ENCODE measurements at places on chromosomes 7 and 10.

DNA sequence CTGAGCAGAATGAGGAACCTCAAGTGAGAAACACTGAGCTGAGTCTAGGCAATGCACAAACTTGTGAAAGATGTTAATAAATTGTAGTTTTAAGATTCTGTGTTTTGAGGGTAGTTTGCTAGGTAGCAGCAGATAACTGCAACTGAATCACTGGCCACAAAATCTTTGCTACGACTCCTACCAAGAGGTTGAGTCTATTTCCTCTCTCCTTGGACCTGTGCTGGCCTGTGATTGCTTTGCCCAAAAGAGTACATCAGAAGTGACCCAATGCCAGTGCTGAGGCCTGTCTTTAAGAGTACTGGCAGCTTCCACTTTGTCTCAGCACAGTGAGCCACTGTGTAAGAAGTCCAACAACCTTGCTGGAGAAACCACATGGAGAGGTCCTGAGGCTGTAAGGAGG lies 11.9 kb upstream of the TSPAN13 start:
- no peak for DNase-seq

GRCh38 chr10:109887243-109887642 lies 36.1 kb downstream of the XPNPEP1 start:
- no peak for DNase-seq

DNA sequence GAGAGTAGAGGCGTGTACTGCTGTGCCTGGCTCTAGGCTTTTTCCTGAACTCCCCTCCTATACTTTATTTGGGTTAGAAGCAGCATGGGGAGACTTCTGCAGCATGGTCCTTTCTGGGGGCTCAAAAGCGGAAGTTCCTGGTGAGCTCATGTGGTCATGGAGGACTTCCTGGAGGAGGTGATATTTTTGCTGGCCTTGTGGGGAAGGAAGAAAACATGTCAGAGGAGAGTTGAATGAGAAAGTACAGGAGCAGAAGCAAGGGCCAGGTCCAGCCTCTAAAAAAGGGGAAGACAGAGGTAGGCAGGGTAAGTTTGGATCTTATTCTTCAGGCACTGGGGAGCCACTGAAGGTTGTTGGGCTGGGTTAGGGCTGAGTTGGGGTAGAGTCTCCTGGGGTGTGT lies 45.5 kb downstream of the CASTOR2 start:
- DNase-seq: no peak

DNA sequence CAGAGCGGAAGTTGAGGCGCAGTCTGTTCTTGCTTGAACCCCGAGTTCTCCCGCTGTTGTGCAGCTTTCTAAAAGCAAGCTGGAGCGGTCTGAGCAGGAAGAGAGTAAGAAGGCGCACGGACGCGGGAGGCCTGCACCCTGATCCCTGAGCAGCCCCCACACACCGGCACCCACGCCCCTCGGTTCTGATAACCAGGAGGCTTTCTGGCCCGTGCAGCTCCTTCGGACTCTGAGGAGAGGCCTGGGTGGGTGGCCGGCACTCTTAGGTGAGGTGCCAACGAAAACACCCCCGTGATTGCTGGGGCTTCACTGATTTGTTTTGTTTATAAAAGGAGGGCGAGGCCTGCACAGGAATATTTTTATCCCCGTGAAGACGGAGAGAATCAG lies 28.9 kb downstream of the AMZ1 start:
- DNase-seq: no peak

GRCh38 chr7:28026237-28026636 lies 154.4 kb downstream of the JAZF1 start:
- no peak for DNase-seq

GRCh38 chr10:112584276-112584675 lies 137.3 kb downstream of the VTI1A start:
- DNase-seq: no peak

GRCh38 chr10:131219584-131219886 lies 92.0 kb downstream of the TCERG1L start:
- no peak for DNase-seq

GRCh38 chr7:117173035-117173770 lies 149.7 kb downstream of the WNT2 start:
- DNase-seq: no peak

DNA sequence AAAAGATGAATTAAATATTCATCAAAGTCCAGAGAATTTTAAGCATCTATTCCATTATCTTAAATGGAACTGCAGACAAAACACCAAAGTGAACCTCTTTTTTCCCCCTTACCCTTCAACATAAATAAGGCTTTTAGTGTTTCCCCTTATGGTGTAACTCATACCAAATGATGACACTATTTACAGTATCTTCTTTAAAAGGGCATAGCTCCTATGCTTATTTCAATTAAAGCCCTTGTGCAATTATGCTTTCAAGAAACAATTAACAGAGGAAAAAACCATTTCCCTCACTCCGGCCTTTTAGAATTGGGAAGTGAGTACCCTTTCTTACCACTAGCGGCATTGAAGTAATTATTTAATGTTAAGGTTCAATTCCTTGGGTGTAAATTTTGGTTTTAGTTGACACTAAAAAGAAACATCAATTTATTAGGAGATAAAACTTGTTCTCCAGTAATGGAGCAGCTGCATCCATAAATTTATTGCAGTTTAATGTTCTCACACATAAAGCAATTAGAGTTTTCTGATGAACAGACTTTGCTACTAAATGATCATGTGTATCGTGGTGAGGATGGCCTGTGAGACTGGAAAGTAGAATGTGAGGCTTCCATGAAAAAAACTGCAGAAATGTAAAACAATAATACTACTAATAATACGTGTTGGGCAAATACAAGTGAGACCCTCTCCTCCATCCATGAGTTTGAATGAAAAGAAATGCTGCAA lies 661.3 kb downstream of the PARD3 start:
- DNase-seq: no peak

DNA sequence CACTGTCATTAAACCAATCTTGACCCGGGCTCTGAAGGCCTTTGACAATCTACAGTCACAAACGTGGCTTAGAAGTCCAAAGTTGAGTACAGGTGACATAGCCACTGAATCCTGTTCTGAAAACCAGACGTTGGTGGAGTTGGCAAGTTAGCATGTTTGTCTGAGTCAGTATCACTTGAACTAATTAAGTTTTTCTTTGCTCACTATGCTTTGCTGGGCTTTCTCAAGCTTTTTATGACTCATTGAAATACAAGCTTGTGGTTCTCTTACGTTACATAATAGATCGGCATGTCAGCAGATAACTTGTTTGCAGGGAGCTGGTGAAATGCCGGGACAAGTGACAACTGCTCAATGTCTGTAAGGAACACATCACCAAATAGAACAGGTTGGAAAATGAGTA lies 53.8 kb downstream of the ARL5B start:
- DNase-seq: no peak

- DNase-seq: no peak
Observed at GRCh38 chr7:91556956-91557650, 292.9 kb downstream of the FZD1 start.

DNA sequence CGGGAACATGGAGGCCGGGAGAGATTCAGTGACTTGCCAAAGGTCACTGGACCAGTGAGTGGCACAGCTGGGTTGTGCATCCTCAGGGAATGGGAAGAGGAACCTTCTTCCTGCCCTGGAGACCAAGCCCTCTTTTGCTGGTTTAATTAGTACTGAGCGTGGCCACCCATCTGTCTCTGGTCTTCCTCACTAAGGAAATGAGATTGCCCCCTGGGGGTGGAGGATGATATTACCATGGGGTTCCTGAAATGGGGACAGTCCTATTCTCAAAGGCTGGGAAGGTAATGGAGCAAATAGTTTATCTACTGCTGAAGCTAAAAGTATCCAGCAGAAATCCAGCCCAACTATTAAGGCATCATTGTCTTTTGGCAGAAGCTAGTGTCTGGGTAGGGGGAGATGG lies 98.6 kb upstream of the FGFR2 start:
- no peak for DNase-seq

GRCh38 chr10:30816820-30817171 lies 187.2 kb upstream of the LYZL2 start:
- no peak for DNase-seq

GRCh38 chr7:82723411-82723810 lies 279.8 kb upstream of the CACNA2D1 start:
- DNase-seq: no peak

GRCh38 chr10:91589015-91589657 lies 43.7 kb downstream of the PPP1R3C start:
- DNase-seq: no peak

DNA sequence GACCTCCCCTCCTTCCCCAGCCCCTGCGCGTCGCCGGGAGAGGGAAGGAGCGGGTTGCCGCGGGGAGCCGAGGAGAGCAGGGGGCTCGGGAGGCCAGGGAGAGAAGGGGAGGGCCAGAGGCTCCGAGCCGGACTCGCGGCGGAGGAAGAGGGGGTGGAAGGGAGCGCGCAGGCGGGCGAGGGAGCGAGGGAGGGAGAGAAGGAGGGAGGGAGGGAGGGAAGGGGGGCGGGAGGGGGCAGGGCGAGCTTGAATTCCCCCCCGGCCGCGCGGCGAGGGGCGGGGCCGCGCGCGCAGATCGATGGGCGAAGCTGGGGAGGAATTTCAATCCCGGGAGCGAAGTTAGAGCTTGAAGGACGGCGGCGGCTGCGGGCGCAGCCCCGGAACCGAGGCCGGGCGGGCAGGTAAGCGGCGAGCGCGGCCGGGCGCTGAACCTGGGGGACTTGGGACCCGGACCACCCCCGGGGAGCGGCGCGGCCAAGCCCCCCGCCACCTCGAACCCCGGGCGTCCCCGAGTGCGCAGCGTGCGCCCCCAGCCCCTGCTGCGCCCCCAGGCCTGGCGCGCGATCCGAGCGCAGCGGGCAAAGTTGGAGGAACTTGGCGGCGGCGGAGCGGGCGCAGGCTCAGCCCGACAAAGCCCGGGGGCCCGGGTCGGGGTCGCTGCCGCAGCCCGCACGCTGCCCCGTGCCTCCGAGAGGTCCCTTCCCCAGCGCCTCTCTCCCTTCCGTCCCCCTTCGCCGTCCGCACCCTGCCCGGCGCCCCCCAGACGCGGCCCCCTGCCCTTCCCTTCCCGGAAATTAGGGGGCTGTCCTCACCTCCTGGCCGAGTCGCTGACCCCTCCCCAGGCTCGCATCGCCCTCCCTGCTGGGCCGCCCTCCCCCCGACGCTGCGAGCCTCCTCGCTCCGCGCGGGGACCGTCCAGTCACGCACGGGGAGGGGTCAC lies at the start of gene ELFN1:
TSS of gene ELFN1 (plus strand) at position 324 of the 940 bp plus-strand sequence. CDS start 74,320 bp downstream, outside the sequence.
- no peak for DNase-seq

DNA sequence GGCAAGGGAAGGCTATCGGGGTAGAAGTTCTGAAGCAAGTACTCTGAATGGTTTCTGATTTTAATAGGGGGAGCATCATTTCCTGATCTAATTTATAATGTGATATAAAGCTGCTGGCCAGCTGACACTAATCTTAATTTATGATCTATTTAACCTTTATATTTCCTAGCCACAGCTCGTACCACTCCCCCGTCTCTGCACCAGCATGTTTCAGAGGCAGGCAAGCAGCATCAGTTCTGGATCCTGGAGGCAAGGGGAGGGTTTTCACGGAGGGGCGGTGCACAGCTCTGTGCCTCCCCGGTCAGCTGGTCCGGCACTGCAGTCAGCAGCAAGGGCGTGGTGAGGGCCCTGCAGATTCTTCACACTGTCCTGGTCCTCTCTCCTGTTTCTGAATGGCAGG lies 30.0 kb downstream of the MGMT start:
- DNase-seq: no peak

DNA sequence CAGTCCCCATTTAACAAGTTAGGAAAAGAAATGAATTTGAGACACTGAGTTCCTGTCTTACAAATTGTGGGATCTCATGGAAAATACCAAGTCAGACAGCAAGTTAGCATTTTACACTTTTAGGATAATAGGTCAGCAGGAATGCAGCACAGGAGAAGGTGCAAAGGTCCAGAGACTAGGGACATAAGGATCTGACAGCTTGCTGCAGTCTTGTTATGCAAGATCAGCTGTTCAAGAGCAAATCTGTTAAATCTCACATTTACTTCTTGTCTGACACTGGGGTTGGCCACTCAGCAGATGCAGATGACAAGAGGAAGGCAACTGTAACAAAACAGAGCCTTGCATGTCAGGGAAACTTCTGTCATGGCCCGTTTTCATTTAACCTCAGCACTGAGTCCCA lies 239.6 kb downstream of the PHF14 start:
- no peak for DNase-seq

DNA sequence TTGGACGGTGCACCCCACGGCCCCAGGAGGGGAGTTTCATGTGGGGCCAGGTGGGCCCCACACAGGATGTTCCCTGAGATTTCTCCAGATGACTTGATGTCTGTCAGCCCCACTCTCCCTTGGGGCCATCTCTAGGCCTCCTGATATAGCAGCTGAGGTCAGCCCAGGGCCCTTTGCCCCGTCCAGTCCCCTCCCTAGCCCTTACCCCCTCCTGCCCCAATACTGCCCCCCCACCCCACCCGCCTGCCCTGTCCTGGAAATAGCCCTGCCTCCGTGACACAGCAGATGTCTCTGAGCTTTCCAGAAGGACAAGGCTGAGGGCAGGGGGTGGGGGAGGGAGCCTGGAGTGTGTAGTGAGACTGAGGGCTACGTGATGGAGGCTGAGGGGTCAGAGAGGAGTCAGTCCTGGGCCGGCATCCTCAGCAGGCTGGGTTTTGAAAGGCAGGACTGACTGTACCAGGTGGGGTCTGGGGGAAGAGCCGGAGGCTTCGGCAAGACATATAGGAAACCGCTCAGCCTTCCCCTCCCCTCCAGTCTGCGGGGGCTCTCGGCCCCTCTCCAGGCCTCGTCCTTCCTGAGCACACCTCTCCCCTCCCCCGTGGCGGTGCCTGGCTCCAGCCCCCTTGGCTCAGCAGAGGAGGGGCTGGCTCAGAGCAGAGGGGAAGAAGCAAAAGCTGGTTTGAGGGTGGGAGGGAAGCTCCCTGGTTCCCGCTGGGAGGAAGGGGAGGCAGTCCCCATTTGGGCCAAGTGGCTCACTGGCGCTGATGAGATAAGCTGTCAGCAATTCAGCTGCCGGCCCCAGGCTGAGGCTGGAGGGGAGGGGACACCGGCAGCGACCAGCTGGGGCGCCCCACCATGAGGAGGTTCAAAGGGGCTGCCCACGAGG lies 2.0 kb downstream of the FLNC start:
- no peak for DNase-seq

GRCh38 chr10:46305986-46306385 lies 19.2 kb downstream of the ANTXRL start:
- no peak for DNase-seq

GRCh38 chr7:129773871-129774270 lies 162.4 kb downstream of the NRF1 start:
- no peak for DNase-seq

- DNase-seq: no peak
Observed at GRCh38 chr10:70775679-70776454, 9.3 kb downstream of the TBATA start.

GRCh38 chr7:141014125-141014523 lies 628 bp downstream of the MRPS33 start:
- no peak for DNase-seq

DNA sequence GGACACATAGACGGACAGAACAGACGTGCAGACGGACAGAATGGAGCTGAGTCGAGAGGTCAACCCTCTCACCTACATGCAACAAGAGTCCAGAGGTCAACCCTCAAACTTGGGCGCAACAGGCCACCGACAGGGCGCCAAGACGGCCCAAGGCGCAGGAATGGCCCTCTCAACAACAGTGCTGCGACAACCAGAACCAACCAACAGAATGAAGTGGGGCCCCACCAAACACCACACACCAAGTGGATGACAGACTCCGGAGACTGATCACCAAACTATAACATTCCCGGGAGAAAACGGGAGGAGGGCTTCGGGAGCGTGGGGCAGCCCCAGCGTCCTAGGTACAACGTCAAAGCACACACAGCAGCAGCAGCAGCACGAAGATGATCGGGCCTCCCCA lies 13.4 kb downstream of the INTS1 start:
- no peak for DNase-seq

Data from stimulated activated CD8-positive, alpha-beta memory T cell treated with anti-CD3 and anti-CD28 coated beads, Interleukin-4, amount 100 ng/mL, for 24 hours (primary cell).